ENCODE measurements at places on chromosomes 4 and X.

- no peak for DNase-seq
Measured at GRCh38 chr4:83387476-83388312, 53.0 kb upstream of the HPSE start.

GRCh38 chr4:26263165-26263564 is 57.6 kb upstream of the RBPJ start:
- DNase-seq: no peak

DNA sequence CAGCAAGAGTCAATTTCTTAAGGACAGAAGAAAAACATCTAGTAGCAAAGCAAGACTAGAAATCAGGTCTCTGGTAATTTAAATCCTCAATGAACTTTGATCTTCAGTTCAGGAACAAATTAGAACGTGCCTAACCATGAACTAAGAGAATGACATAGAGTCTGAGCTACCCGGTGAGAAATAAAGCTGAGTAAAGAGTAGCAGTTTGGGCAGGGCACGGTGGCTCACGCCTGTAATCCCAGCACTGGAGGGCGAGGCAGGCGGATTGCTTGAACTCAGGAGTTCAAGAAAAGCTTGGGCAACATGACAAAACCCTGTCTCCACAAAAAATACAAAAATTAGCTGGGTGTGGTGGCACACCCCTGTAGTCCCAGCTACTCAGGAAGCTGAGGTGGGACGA is 37.7 kb downstream of the ACE2 start:
- no peak for DNase-seq

DNA sequence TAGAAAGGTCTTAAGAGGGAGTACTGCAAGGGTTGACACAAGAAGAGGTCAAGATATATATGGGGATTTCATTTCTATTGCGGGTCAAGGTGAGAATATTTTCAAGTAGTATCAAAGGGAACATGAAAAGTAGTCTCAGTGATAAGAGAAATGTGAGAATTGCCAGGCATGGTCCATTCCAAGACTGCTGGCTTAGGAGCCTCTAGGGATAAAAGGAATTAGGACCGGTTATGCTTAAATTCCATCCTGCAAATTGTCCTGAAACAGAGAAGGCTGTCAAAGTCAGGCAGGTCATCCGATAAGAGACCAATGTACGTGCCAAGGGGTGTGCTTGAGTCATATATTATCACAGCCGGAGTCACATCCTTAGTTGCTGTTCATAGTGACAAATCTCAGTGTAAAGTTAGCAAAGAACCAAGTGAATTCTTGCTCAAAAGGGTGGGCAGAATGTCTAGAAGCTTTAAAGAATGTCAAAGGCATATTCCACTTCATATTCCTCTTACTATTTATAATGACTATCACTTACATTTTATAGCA is 133.6 kb downstream of the CBLL2 start:
- no peak for DNase-seq

- no peak for DNase-seq
Measured at GRCh38 chr4:7944599-7945220, 5.0 kb upstream of the AFAP1 start.

DNA sequence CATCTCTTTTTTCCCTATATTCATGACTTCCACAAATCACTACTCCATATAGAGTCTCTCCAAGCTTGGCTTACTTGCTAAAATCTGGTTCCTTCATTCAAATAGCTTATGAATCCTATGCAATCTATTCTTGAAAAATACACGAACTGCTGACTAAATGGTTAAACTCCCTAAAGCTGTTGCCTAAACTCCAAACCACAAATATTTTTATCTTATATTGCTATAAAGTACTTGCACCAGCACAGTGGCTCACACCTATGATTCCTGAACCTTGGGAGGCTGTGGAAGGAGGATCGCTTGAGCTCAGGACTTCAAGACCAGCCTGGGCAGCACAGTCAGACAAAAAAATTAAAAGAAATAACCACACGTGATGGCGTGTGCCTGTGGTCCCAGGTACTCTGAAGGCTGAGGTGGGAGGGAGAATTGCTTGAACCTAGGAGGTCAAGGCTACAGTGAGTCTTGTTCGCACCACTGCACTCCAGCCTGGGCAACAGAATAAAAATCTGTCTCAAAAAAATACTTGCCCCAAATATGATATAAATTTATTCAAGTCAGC is 2.2 kb downstream of the FBXO8 start:
- no peak for DNase-seq

GRCh38 chrX:49162620-49163019 is at the start of gene MAGIX:
Gene MAGIX (plus strand): TSS chrX:49162758. CDS start chrX:49162890, 132 bp downstream.
- DNase-seq: no peak

DNA sequence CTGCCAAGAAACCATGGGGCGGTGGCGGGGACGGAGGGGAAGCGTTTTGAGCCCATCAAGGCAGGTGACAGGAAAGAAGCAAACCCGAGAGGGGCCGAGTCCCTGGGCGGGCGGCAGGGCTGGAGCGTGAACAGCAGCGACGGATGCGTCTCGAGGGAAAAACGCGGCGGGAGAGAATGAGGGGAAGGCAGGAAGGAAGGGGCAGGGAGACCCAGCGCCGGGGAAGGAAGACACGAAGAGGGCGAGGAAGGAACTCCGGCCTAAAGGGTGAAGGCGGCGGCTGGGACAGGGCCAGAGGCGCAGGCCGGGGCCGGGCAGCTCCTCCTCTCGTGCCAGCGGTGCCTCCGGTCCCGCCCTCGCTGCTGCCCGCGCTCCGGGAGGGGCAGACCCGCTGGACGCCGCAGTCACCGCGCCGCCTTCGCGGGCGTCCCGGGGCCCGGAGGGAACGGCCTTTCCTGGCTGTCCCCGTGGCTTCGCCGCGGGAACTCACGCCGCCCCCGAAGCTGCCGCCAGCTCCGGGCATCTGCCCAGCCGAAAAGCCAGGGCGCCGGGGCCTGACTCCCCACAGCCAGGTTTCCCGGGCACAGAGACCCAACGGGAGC is 751 bp upstream of the RGS12 start:
- peak; percentile 19 for DNase-seq

DNA sequence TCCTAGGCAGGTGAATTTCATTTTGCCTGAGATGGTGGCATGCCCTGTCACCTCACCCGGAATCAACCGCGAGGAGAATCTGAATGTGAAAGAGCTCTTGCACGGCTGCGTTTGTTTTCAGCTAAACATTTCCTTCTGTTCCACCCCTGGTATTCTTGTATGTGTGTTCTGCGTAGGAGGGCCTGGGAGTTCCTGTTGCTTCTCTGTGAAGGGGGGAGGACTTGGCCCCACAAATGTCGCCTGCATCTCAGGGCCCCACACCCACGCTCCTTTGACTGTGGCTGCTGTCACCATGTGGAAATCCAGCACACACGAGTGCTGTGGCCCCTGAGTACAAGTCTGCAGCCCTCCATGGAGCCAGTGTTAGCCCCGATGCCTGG is 45.8 kb upstream of the CLCN4 start:
- DNase-seq: no peak

DNA sequence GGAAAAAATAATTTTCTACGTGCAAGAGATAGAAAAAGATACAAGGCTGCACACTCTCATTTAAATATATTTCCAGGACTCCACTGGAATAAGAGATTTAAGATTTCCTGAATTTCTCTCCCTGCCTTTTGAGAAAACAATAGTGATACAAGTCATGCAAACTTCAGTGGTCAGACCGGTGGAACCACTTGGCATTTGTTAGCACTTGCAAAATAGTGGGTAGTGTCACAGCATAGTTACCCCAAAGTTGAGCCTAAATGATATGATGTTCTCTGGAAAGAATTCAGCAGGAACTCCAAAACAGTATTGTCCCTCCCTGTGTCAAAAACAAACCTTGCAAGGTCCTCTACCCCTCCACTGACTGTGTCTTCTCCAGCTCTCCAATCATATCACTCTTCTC is 102.3 kb downstream of the ANKRD50 start:
- no peak for DNase-seq

Measured in hematopoietic multipotent progenitor cell treated with erythropoietin and hydrocortisone succinate and interleukin-3 and kit ligand, for 17 days (in vitro differentiated cells).